ENCODE measurements at places on chromosomes 6 and 20.

GRCh38 chr6:108549741-108550140 is 11.0 kb upstream of the FOXO3 start:
- DNase-seq, result no peak

- DNase-seq, result peak; percentile 11
Observed at GRCh38 chr20:25294459-25295385, 46.8 kb downstream of the PYGB start.

DNA sequence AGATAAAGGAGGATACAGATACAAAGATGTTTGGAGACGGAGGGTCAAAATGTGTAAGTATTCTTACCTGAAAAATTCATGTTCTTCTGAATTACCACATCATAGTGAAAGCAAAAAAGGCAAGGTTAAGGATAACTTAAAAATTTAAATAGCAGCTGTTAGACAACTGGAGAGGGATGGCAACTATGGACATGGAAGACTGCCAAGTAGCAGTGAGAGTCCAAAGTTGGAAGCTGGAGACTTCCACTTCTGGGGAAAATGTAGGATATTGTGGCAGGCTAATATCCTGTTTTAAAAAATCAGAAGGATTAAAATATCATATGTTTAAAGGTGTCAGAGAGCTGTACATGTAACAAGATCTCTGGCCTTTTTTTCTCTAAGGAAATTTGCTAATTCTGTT is 29.8 kb downstream of the SYCP2 start:
- no peak for DNase-seq

DNA sequence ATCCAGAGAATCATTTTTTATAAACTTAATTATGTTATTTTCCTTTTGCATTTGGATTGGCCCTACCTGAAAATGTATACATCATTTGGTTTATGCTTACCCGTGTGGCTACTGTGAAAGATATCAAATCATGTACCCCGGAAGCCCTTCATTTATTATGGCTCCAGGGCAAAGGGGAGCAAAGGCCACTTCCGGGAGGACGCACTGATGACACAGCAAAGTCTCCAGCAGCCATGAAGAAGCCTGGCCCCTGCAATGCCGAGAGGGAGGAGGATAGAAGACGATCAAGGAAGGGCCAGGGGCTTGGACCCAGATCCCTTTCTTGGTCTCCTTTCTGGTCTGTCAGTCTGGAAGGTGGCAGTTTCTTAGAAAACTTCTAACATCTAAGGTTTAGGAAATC is 380.3 kb upstream of the AGPAT4 start:
- no peak for DNase-seq

DNA sequence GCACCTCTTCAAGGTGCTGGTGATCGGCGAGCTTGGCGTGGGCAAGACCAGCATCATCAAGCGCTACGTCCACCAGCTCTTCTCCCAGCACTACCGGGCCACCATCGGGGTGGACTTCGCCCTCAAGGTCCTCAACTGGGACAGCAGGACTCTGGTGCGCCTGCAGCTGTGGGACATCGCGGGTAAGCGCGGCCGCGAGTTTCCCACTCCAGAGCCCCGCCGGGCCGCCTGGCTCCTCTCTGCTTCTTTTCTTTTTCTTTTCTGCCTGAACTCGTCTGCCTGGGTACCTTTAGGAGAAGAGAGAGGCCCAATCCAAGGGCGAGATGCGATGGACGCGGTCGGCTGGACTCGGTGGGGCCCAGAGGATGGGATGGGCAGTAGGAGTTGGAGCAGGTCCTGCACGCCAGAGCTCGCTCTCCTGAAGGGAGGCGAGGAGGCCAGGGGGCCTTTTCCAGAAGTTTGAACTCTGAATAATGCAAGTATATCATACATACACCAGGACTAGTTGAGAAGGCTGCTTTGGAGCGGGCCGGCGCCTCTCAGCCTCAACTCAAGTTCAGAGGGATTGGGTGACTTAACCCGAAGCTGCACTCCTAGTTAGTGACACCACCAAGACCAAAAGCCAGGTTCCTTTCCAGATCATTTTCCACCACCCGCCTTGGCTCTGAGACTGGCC is 445 bp downstream of the RAB32 start:
- DNase-seq, result no peak

DNA sequence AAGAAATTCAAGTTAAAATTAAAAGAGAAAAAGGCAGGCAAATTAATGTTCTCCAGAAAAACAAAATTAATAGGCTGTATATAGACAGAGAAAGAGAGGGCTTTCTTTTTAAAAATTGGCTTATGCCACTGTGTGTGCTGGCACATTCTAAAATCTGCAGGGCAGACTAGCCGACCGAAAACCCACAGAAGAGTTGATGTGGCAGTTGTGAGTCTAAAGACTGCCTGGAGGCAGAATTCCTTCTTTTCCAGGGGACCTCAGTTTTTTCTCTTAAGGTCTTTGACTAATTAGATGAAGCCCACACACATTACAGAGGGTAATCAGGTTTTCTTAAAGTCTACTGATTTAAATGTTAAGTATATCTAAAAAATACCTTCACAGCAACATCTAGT is 85.7 kb downstream of the GJA1 start:
- no peak for DNase-seq

- DNase-seq, result no peak
Observed at GRCh38 chr6:68776354-68776753, 141.3 kb downstream of the ADGRB3 start.
